Immature natural killer cell (primary cell): ENCODE measurements at places on chromosomes 13 and 19. TPM values are rescaled to one million over a fixed set of nuclear protein-coding genes. Genes with fewer than 3 reads are reported as not detected.

DNA sequence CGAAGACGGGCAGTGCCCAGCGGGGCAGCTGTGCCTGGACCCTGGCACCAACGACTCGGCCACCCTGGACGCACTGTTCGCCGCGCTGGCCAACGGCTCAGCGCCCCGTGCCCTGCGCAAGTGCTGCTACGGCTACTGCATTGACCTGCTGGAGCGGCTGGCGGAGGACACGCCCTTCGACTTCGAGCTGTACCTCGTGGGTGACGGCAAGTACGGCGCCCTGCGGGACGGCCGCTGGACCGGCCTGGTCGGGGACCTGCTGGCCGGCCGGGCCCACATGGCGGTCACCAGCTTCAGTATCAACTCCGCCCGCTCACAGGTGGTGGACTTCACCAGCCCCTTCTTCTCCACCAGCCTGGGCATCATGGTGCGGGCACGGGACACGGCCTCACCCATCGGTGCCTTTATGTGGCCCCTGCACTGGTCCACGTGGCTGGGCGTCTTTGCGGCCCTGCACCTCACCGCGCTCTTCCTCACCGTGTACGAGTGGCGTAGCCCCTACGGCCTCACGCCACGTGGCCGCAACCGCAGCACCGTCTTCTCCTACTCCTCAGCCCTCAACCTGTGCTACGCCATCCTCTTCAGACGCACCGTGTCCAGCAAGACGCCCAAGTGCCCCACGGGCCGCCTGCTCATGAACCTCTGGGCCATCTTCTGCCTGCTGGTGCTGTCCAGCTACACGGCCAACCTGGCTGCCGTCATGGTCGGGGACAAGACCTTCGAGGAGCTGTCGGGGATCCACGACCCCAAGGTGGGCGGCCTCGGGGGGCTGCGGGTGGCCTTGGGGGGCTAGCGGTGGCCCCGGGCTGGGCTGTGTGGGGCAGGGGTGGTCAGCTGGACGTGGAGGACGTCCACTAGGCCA lies 4.8 kb downstream of the GRIN3B start:
- no peak for DNase-seq

- no peak for DNase-seq
Measured at GRCh38 chr19:5358173-5358800, 17.7 kb upstream of the PTPRS start.

DNA sequence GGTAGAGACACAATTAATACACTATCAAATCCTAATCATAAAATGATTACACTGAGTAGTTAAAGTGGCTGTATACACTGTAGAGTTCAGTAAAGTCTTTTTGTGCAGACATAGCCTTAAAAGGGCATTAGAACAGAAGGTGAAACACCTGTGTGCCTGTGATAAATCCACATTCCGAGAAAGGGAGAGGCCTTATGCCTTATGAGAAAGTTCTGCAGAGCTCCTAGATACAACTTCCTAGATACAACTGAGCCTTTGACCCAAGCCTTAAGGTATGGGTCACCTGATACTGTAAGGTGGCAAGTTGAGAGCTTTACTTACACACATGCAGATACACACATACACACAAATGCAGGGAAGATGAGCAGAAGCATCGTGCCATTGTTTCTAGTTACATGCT lies 6.3 kb downstream of the SERP2 start:
- no peak for DNase-seq

DNA sequence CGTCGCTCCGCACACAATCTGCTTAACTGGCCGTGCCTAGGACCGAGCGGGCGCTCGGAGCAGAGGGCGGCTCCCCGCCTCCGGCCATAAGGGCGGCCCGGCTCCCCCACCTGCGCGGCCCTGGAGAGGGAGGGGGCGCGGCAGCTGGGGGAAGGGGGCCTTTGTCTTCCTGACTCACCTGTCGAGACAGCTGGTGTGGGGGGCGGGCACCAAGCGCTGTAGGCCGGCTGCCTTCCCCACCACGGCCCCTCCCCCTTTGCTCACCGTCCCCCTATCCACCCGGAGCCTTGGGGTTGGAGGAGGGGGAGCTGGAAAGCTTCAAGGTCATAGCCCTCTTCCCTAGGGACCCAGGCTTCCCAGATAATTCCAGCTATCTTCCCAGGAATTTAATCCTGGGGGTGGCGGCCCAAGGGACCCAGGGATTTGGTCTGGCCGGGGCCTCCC lies 1.2 kb downstream of the VASP start:
- no peak for DNase-seq

GRCh38 chr13:77740097-77740735 lies 42.7 kb downstream of the SLAIN1 start:
- DNase-seq, result no peak

DNA sequence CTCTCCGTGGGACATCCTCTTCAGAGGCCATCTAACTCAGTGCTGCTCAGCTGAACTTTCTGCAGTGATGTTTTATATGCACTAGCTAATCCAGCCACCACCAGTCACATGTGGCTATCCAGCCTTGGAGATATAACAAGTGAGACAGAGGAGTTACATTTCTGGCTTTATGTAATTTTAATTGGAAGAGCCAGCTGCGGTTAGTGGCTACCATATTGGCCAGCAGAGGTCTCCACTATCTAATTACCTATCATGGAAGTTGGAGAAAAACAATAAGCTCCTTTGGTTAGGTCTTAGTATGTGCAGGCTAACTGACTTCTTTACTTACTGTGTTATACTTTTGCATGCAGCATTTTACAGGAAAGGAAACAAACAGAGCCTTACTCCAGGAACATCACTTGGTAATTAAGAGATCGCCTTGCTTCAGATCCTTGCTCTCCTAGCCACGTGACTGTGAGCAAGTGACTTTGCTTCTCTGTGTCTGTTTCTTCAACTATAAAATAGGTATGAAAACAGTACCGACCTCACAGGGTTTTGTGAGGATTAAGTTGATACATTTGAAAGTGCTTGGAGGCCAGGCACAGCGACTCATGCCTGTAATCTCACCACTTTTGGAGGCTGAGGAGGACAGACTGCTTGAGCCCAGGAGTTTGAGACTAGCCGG lies 1.6 kb upstream of the KLK10 start:
- DNase-seq, result peak; percentile 22

- no peak for DNase-seq
Measured at GRCh38 chr13:69292789-69293425, 814.7 kb upstream of the ATXN8OS start.

DNA sequence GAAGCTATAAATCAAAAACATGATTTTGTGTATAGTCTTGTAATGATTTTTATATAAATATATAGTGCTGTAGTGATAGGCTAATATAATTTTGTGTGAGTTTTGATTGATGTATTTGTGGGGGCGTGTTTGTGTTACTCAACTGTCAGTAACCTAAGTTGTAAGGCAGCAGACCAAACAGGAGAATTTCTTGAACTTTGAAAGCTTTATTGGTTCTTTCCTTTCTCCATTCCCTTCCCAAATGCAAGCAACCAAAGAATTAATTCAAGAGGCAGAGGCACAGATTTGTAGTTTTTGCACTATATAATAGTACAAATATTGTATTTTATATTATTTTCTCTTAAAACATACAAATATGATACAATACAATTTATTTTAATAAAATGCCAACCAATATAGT lies 109.6 kb downstream of the FLT1 start:
- DNase-seq, result no peak

GRCh38 chr13:46871557-46871956 lies 25.3 kb downstream of the HTR2A start:
- no peak for DNase-seq

DNA sequence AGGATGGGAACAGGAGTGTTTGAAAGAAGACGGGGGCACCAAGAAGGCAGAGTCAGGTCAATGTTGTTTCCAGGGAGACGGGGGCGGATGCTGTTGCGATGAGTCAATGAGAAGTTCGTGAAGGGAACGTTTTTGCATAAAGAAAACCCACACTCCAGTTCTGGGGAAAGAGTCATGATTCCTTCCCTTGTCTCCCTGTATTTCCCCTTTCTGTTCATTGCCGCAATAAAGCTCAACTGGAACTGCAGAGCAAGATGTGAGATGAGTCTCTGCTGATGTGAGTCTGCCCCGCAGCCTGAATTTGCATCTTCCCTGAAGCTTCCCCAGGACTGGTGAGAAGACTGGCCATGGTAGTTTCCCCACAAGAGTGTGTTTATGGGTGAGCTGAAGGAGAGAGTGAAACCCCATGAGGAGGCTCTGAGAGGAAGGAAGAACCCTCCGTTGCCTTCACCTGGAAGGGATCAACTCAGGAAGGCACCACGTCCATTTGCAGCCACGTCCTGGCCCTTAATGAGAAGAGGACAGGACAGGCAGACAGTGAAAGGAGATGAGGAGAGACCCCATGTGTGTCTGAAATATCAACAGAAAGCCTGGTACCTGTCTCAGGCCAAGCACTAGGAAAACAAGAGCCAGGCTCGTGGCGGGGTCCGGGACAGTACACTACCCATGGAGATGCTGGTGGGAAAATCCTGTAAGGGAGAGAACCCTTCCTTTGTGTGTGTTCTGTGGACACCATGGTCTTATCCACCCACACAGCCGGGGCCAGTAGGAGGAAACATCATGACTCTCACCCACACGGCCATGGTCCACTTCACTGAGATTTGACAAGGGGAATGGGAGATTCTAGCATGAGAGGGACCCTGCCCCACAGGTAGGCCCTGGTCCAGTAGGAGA lies 13.7 kb downstream of the LILRA1 start:
- no peak for DNase-seq

DNA sequence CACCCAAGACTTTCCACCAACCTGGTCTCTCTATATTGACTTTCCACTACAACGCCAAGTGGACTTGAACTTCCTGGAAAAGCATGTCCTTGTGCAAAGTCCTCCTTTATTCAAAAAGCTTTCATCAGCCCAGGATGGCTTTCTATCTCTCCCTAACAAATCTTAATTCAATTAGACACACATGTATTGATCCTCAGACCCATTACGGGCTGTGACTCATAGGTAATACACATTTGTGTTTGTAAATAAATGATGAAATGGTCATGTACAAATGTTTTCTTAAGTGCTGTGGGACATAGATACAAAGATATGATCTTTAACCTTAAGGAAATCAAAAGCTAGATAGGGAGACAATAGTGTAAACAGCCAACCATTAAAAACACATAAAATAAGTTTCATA lies 1189.7 kb downstream of the EFNB2 start:
- DNase-seq, result no peak

GRCh38 chr19:38836983-38837626 lies 5.5 kb upstream of the ECH1 start:
- no peak for DNase-seq

DNA sequence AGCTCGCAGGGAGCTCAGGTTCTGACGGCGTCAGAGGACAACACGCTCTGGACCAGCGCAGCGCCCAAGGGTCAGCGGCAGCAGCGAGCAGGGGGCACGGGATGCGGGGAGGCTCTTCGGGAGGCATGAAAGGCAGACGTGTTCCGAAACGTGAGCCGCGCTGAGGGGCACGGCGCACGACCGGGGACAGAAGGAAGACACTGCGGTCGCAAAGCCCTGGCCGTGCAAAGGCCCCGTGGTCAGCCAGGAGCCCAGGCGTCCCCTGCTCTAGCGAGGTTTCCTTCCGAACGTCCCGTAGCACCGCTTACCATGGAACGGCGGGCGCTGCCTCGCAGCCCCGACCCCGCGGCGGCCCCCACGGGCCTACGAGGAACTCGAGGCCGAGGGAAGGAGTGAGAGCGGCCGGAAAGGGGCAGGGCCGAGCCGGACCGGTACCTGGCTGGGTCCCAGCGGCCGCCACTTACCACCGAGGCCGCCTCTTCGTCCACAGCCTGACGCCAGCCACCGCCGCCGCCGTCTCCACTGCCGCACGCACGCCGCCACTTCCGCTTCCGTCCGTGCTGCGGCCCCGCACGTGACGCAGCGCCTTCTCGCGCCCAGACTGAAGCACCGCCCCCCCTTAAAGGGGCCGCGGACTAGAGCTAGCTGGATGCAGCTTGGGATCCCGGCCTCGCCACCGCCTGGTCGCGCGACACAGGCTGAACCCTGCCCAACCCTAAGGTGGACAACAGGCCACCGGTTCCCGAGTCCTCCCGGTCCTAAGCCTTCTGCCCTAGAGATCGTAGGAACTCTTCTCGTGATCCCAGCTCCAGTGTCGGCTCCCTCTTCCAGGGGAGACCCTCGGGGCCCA lies 9.4 kb downstream of the ABHD17A start:
- DNase-seq, result peak; percentile 94

DNA sequence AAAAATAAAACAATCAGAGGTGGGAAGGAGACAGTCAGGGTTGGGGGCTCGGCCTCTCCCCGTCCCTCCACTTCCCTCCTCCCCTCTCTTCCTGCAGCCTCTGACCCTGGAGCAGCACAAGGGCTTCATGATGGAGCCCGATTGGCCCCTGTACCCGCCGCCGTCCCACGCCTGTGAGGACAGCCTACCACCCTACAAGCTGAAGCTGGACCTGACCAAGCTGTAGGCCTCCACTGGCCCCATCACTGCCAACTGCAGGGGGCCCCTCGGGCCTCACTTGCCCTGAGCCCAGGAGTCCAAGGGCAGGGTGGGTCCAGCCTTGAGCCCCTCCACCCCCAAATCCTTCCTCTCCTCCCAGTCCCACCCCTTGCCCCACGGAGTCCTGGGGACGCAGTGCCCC lies 7.6 kb downstream of the TMEM59L start:
- DNase-seq, result no peak

- no peak for DNase-seq
Measured at GRCh38 chr13:101746513-101746912, 294.0 kb downstream of the ITGBL1 start.

- no peak for DNase-seq
Measured at GRCh38 chr19:10096615-10096963, 5.9 kb downstream of the ANGPTL6 start.

GRCh38 chr19:2768365-2769132 lies 14.5 kb downstream of the SGTA start:
- no peak for DNase-seq

GRCh38 chr13:46951516-46951915 lies 54.7 kb upstream of the HTR2A start:
- DNase-seq, result no peak

- no peak for DNase-seq
Measured at GRCh38 chr13:49113526-49114286, 106.4 kb upstream of the MLNR start.

ZNF649 gene
- 11.0 TPM for polyA plus RNA-seq

TEAD2 gene
- not detected for polyA plus RNA-seq

CASP14 gene
- not detected for polyA plus RNA-seq

CYP2F1 gene
- not detected for polyA plus RNA-seq

GIPR gene
- 0.34 TPM for polyA plus RNA-seq

CCDC70 gene
- polyA plus RNA-seq, result not detected

ZNF729 gene
- polyA plus RNA-seq, result not detected

LRP3 gene
- polyA plus RNA-seq, result not detected
